Mesothelial cell of epicardium (in vitro differentiated cells): ENCODE measurements at places on chromosomes 12 and 14. TPM values are rescaled to one million over a fixed set of nuclear protein-coding genes. Genes with fewer than 3 reads are reported as not detected.

DNA sequence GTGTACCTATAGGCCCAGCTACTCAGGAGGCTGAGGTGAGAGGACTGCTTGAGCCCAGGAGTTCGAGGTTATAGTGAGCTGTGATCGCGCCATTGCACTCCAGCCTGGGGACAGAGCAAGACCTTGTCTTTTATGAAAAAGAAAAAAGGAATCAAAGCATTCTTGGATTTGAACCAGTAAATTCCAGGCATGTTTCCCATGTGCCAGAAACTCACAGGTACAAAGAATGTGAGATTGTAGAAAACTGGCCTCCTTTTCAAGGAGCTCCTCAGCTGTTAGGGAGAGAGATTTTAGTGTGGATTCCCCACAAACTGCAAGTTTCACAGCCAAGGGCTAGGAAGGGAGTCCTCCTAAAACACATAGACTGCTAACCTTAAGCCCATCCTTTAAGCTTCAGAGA, 95.0 kb downstream of the FOXN4 start:
- DNase-seq, result no peak

The ZC3H10 gene
- total RNA-seq, result 7.8 to 9.2 TPM (median 8.0 TPM) in 3 replicates

DNA sequence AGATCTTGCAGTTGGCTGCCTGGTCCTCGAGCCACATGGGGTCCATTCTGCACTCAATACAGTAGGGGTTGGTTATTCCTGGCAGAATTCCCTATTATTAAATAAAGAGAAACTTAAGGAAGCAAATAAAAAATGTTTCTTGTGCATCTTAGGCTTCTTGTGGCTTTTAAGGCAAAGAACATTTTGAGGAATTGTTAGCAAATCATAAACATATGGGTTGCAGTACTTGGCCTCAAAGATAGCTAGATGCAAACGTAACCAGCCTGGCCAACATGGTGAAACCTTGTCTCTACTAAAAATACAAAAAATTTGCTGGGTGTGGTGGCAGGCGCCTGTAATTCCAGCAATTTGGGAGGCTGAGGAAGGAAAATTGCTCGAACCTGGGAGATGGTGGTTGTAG, 50.8 kb upstream of the KCNA5 start:
- DNase-seq, result no peak

DNA sequence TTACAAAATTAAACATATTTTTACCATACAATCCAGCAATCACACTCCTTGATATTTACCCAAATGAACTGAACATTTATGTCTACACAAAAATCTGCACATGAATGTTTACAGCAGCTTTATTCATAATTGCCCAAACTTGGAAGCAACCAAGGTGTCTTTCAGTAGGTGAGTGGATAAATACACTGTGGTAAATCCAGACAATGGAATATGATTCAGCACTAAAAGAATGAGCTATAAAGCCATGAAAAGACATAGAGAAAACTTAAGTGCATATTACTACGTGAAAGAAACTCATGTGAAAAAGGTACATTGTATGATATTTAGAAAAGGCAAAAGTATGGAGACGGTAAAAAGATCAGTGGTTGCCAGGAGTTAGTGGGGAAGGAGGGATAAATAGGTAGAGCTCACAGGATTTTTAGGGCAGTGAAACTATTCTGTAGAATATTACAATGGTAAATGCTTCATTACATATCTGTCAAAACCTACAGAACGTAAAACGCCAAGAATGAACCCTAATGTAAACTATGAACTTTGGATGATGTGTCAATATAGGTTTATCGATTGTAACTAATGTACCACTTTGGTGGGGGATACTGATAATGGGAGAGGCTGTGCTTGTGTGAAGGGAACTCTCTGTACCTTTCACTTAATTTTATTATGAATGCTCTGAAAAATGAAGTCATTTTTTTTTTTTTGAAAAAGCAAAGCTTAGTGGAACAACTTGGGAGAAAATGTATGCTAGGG, 295.7 kb downstream of the CEP128 start:
- no peak for DNase-seq

GRCh38 chr12:109555431-109556315, 17.6 kb downstream of the MMAB start:
- no peak for DNase-seq

- DNase-seq, result no peak
Observed at GRCh38 chr14:65371784-65372183, 40.7 kb upstream of the FUT8 start.

The MEG3 gene
- 0.18 TPM in 1 of 3 replicates, not detected in the others for total RNA-seq

- DNase-seq, result no peak
Observed at GRCh38 chr14:70988452-70988851, 81.2 kb downstream of the PCNX1 start.

GRCh38 chr12:103840876-103841689, at the start of gene NT5DC3:
Gene NT5DC3, minus strand, starts transcription at chr12:103841234. Its CDS starts 78 bp downstream, at chr12:103841156.
- peak; percentile 69 for DNase-seq

The HOXC4 gene
- 67.4 to 73.6 TPM (median 69.4 TPM) in 3 replicates for total RNA-seq

DNA sequence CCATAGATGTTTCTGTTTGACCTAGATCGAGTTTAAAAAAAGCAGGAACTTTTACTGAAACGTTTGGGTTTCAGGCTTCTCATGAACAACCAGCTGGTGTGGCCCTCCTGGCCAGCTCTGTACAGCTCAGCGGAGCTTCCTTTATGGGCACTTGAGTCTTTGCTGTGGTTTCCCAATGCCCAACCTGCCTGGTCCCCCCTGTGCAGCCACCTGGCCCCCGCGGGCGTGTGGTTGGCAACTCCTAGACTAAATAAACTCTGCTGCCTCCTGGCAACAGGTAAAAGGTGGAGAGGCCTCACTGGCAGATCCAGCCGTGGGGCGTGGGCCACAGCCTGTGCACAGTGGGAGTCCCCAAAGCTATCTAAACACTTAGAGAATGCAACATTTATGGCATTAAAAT, 38.7 kb downstream of the ADGRD1 start:
- no peak for DNase-seq

DNA sequence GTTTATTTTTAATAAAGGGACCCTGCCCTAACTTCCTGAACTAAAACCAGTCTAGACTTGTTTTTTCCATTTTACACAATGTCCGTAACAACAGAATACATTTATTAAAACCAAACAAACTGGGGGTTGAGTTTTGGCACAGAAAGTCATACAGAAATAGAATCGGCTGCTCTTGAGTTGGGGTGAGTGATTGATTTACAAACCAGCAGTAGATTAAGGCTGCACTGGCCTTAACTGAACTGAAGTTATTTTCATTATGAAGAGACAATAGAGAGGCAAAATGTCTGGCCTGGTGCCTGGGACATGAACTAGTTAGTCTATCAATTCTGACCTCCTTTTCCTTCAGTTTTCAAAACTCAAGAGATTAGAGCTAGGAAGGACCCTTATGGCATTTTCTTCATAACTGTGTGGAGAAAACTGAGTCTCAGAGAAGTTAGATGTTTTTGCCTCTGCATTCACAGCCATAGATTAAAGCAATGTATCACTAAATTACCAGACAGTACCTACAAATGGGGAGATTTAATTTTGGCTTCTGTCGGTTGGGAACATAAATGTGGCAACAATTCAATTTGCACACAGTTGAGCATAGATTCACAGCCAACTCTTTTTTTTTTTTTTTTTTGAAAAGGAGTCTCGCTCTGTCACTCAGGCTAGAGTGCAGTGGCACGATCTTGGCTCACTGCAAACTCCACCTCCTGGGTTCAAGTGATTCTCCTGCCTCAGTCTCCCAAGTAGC, 19.8 kb upstream of the MGP start:
- DNase-seq, result no peak

The DENND5B gene
- total RNA-seq, result 27.1 to 27.7 TPM (median 27.2 TPM) in 3 replicates

The FBRSL1 gene
- 109 to 119 TPM (median 115 TPM) in 3 replicates for total RNA-seq

DNA sequence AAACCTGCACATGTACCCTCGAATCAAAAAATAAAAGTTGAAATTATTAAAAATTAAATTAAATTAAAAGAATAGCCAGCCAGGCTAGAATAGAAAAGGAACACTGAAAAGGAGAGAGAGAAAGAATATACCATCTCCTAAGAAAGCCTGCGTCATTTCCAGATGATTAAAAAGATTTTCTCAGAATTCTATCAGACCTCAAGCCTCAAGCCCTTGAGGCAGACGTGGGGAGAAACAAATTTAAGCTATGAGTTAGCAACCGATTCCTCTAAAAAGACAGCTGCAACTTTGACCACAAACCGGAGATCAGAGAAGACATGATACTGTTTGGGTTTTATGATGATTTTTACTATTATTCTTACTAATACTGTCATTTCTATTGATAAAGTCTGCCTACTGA, 138.3 kb downstream of the KSR2 start:
- no peak for DNase-seq

The DIO3 gene
- 31.0 to 35.8 TPM (median 35.6 TPM) in 3 replicates for total RNA-seq

The PNN gene
- total RNA-seq, result 118 to 131 TPM (median 125 TPM) in 3 replicates

DNA sequence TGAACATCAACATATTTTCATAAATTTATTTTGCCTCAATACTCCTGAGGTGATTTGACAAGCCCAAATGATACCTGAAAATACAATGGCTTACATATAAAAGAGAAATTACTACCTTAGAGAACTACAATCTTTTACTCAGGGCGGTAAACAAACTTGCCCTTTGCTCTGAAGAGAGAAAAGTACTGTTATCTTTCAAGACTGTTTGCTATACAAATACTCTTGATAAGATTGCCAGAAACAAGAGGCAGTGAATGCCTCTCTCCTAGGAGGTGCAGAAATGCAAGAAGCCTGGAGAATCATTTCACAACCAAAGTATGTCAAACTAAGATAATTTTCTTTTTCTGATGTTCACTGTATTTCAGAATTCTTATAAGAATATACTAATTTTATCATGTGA, 160.3 kb downstream of the ALX1 start:
- DNase-seq, result no peak

- DNase-seq, result no peak
Observed at GRCh38 chr12:2267703-2268470, 215.1 kb downstream of the CACNA1C start.

DNA sequence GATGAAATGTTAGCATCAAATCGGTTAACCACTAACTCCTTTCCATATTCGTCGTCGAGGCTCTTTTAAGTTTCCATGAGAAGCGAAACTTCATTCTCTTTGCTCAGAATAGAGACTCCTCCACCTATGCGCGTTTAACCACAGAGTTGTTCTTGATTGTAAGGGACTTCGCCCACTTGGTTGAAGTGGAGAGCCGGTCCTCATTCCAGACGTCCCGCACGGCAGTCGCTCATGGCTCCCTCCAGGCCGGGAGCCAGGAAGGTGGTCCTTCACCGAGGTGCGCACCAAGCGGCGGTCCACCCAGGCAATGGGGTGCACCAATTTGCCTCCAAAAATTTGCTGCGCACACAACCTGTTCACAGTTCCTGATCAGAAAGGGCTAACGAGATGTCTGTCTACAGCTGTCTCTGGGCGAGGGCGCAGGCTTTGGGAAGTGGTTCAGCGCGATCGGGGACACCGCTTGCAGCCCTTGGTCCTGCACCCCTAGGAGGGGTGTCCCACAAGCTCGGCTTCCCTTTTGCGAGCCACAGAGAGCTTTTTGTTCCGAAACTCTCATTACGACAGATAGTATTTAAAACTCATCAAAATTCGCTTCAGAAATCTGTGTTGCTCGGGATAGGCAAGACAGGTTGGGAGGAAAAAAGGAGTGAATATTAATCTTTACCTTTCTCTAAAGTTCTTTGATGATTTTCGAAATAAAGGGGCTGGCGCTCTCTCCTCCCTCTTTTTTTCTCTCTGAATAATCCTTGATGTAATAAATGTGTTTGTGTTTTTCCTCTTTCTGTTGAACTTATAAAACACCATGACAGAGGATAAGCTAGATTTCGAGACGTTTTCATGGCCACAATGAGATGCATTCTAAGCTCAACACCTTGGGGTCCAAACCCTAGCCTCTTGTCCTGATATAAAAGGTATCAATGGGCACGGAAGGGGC, 6.4 kb upstream of the ALX1 start:
- DNase-seq, result no peak

GRCh38 chr12:118189741-118190191, 53.8 kb downstream of the PEBP1 start:
- DNase-seq, result peak; percentile 48
